ENCODE measurements at places on chromosomes 6 and 20.

DNA sequence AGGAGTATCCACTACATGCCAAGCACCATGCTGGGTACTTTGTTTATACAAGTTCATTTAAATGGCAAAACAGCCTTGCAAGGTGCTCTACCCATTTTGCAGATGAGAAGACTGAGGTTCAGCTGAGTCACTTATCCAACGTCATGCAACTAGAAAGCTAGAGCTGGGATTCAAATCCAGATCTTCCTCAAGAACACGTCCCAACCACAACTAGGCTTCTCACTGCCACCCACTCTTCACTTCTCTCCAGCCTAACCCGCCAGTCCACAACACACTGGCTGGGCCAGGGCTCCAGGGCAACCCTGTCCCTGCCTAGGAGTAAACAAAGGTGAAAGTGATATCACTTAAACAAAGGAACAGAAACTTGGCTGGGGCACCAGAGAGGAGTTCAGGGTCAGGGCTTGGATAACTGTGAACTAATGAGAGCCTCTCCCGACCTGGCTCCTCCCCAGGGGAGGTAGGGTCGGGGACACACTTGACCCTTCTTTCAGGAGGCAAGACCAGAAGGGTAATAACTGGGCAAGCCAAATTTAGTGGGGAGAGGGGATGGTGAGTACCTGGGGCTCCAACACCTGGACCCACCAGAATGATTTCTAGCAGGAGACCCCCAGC is 7.9 kb downstream of the SDC4 start:
- DNase-seq = peak; percentile 77

- DNase-seq = no peak
Measured at GRCh38 chr20:15555913-15556312, 1017.3 kb downstream of the KIF16B start.

DNA sequence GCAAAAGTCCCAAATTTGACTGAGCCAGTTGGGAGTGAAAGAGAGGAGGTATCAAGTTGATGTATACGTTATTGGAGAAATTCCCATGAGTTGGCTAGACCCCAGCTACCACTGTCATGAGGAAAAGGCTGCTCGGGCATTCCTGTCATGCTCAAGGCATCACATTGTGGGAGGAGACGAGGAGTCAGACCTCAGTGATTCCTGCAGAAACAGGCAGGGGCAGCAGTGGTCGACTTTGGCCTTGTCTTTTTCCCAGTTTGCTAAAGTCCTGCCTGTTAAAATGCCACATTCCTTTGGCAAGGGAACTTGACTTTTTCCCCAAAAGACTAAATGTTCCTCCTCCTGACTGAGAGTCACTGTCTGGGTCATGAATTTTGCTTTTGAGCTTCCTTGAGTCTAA is 295.5 kb upstream of the HS3ST5 start:
- no peak for DNase-seq

GRCh38 chr20:56195946-56196345 is 52.6 kb upstream of the MC3R start:
- no peak for DNase-seq

DNA sequence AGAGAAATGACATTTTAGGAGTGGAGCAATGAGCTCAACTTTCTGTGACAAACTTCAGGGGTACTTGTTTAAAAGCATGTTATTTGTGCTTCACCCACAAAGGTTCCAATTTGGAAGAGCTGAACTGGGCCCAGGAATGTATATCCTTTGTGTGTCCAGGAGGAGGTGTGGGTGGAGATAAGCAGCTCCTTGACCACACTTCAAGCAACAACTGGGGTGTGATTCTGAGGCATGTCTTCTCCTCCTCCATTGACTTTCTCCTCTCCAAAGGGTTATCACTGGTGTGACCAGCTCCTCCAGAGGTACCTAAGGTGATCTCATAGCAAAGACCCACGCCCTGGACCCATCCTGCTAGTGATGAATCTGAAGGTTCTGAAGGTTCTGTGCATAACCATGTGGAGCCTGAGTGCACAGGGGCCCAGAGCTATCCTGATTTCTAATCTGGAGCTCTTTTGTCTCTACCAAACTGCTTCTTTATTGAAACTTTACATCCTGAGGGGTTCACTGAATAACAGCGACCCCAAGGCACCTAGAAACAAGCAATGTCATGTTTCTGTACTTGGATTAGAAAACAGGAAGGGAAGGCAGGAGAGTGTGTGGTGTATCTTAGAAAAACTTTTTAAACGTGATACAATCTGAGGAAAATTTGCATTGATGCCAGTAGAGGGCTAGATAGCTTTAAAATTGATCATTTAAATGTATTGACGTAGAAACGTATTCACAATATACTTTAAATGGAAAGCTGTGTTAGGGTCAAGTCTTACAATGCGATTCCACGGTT is 60.9 kb upstream of the CD93 start:
- no peak for DNase-seq

GRCh38 chr6:53032849-53033248 is 32.4 kb upstream of the FBXO9 start:
- no peak for DNase-seq

GRCh38 chr6:107264357-107264840 is 149.1 kb upstream of the BEND3 start:
- peak; percentile 57 for DNase-seq

DNA sequence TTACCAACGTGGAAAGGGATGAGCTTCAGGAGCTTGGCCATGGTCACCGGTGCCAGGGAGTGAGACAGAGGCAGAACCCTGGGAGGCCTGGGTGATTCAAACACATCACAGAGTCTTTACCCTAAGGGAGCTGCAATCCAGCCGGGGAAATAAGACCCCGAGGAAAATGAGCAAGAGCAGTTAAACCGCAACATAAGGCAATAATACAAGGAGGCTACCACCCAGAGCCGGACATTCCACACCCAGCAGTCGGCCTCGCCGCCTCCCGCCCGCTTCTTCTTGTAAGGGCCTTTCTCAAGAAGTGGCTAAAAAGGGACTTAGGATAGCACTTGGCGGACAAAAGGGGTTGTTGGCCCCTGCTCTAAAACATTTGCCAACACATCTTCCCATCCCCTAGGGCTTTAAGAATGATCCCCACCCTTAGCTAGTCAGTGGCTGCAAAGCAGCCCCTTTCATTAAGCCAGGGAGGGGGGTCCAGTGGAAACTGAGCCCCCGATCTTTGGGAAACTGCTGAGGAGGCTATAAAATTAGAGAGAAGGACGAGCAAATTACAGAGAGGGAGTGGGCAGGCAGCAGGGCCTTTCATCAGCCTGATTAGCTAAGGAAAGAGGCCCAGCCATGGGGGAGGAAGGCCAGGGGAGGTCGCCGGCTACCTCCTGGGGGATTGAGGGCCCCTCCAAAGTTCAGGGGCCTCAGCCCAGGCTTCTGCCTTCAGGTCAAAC is 34.3 kb downstream of the SNX5 start:
- DNase-seq = no peak

All from small intestine (tissue), 16 donors.